ENCODE measurements at places on chromosomes 11 and 22.

DNA sequence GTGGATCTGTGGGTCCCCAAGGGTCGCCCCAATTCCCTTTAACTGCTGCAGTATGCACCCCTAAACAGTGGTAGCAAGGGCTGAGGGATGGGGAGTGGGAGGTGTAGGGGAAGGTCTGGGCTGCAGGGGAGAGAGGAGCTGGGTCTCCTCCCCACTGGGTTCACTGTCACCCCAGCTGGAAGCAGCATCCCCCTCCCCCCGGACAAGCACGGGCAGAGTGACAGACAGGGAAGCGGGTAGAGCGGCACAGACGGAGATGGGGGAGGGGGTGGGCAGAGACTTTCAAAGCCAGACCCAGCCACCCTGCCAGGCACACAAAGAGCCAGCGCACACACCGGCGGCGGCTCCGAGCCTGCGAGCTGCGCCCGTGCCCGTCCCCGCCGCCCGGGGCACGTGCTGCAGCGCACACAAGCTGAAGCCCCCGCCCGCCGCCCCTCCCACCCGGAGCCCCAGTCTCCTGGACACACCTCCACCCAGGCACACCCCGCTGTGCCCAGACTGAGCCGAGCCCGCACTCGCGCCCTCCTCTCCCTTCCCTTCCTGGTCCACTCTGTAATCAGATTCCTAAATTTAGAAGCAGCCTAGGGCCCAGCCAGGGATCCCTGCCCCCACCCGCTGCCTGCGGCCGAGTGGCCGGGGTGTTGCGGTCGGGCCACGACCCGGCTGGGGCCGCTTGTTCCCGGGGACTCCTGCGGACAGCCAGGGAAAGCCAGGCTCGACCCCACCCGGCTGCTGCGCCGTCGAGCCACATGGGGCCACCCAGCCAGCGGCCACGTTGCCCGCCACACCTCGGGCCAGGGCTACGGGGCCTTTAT lies 935 bp upstream of the RCOR2 start:
- DNase-seq = peak; percentile 46

DNA sequence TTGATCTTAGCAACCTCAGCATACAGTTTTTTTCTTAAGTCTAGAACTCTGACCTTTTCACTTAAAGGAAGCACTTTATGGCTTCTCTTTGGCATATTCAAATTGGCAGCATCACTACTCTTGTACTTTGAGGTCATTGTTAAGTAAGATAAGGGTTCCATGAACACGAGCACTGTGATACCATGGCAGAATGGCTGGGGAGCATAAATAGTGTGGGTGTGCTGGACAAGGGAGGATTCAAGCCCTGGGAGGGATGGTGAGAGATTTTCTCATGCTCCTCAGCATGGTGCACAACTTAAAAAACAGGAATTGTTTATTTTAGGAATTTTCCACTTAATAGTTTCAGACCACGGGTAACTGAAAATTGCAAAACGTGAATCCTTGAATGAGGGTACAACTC lies 111.4 kb downstream of the ATXN10 start:
- DNase-seq = no peak

DNA sequence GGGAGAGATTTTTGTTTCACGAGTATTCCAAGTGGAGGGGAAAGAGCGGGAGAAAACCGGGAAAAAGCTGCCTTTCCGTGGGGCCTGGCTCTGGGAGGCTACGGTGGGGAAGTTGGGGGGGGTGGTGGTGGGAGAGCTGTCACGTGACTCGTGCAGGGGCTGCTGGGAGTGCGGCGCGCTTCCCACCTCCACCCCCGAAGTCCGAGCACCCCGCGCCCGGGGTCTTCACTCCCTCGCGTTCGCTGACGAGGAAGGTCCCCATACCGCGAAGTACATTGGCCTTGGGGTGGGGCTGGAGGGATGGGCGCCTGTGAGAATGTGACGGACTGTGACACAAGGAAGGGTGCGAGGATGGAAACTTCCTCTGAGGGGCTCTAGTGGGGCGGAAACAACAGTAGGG lies at the start of gene TEX12:
TEX12 (plus strand) TSS at position 228 of the 400 bp plus-strand sequence. CDS start 1,897 bp downstream, outside the sequence.
- no peak for DNase-seq

DNA sequence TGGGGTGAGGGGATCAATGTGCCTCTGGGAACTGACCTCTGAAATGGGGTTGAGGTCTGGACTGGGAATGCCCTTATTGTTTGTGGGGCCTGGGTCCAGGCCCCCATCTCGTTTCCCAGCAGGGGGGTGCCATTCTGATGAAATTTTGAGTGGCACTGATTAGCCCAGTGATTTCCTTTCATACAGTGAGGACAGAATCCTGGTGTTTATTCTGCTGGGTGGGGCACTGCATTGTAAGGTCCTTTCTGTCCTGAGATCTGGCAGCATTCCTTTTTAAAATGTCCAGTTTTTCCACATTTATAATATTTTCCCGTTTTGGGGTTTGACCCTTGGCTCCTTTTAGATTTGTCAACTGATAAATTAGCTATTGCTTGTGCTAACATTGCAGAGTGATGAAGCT lies 27.1 kb downstream of the OR10A6 start:
- DNase-seq = no peak

DNA sequence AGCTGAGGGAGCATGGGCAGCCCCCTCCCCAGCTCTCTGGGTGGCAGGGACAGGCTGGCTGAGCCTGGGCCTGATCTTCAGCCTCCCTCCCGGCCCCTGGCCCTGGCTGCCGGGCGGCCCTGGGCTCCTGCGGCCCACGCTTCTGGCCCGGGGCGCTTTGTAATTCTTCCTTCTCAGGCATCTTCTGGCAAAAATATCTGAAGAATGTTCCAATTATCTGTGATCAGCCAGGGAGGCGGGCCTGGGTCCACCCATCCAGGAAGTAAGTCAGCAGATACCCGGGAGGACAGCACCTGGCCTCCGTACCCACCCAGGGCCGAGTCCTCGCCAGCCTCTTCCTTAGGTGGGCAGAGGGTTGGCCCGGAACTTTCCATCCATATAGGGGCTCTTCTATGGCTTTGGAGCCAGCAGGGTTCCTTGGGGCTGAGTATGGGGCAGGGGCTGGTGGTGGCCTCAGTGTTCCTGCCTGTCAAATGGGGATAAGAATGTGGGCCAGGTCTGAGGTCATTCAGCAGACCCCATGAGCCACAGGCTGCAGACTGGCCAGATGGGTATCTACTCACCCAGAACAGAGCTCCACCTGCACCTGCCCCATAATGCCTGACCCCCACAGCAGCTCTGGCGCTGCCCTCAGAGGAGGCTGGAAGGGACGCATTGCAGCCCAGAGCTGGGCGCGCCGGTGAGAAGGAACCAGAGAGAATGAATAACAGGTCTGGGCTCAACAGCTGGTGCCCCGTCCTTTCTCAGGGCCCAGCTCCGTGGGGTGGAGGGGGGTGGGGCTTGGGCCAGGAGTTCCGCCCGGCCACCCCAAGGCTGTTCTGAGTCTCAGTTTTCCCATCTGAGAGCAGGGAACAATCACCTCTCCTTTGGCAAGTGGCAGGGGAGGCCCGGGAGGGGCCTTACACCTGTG lies 16.2 kb downstream of the WNT7B start:
- DNase-seq = no peak

DNA sequence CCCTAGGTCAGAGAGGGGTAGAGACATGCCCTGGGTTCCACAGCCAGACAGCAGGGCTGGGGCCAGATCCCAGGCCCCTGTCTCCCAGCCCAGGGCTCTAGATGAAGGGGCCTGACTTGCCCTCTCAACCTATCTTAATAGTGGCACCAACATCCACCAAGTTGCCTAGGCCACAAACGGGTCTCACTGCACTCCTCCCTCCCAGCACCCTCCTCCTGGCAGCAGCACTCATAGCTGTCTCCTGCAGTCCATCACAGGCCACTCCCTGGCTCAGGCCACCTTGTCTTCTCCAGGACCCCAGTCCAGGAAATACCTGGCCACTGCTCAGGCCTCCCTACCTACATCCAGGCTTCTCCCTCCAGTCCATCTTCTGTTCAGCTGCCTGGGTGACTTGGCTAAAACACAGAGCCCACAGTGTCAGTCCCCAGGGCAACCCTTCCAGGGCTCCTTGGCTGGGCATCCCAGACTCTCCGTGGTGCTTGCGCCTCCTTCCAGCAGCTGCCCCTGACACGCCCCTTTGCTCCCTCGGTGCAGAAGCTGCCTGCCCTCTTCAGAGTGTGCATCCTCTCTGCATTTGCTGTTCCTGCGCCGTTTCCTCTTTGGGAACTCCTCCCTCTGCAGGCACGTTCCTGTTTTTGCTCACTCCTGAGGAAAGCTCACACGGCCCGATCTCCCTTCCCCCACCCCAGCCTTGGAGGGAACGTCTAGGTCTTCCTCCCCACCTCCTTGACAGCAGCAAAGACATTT lies 40.5 kb downstream of the LRRC32 start:
- DNase-seq = no peak

- no peak for DNase-seq
Observed at GRCh38 chr22:46460857-46461256, 76.6 kb downstream of the CELSR1 start.

DNA sequence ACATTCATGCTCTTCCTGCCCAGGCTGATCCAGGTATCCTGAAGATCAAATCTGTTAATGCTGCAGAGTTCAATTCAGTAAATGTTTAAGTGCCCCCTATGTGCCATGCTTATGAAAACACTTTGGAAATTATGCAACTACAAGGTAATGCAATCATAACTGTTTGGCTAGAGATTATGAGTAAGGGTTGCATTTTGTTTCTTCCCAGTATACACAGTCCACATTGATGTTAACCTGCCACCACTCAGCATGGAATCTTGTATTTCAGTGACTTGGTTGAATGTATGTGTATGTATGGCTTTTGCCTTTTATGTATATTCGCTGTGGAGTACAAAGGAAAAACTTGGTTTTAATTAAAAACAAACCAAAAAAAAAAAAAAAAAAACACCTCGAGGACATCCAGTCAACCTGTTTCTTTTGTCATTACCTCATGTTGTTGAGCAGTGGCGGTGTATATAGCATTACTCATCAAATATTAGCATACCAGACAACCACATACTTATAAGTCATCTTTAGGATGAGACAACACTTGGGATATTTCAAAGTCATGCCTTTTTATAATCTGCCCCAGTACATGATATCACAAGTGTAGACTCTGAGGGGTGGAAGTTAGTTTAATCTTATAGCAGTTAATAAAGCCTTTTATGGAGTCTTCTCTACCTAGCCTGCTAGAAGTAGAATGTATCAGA lies 86.1 kb upstream of the HORMAD2 start:
- DNase-seq = no peak

DNA sequence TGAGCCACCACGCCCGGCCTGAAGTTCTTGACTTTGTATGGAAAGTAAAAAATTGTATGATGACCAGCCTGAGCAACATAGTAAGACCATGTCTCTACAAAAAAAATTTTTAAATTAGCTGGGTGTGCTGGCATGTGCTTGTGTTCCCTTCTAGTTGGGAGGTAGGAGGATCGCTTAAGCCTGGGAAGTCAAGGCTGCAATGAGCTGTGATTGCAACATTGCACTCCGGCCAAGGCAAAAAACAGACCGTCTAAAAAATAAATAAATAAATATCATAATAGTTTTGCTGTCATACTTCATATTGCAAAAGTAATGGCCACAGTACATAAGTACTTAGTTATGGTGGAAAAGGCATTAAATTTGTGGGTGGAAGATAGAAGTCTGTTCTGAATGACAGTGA lies 3.4 kb downstream of the AGBL2 start:
- no peak for DNase-seq

Data from NCI-H748 treated with DMSO at 0.1 percent for 48 hours (cell line).